ENCODE measurements at places on chromosomes 2 and 18.

DNA sequence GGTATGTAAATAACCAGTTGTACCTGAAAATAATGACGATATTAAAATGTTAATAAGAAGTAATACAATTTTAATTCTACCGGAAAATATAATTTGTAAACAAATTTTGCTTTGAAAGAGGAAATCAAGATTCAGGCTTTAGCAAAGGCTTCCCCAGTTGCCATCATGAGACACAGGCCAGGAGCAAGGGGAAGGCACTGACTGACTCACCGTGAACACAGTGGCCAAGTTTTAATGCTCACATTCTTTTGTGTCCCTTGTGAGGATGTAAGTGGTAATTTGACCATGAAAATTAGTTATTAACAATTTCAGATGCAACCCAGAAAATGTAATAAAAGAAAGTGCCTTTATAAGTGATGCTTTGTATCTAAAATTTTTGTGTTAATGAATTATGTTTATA, 164.1 kb downstream of the GREB1L start:
- no peak for DNase-seq

GRCh38 chr2:38754506-38754905, 3.3 kb upstream of the SRSF7 start:
- no peak for DNase-seq

GRCh38 chr2:3430172-3430571, 50.7 kb downstream of the TRAPPC12 start:
- no peak for DNase-seq

DNA sequence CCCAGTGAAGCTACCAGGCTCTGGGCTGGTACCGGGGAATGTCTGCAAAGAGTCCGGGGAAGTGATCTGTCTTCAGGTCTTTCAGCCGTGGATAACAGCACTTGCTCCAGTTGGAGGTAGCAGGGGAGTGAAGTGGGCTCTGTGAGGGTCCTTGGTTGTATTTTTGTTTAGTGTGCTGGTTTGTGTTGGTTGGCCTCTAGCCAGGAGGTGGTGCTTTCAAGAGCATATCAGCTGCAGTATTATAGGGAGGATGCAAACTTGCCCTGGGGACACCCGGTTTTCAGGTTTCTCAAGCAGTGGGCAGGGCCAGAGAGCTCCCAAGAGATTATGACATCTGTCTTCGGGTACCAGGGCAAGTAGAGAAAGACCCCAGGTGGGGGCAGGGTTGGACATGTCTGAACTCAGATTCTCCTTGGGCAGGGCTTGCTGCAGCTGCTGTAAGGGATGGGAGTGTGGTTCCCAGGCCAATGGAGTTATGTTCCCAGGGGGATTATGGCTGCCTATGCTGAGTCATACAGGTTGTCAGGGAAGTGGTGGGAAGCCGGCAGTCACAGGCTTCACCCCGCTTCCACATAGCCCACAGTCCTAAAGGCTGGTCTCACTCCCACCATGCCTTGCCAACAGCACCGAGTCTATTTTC, 34.4 kb downstream of the ACAA2 start:
- DNase-seq: no peak

GRCh38 chr18:31680433-31680811, 4.0 kb downstream of the B4GALT6 start:
- no peak for DNase-seq

DNA sequence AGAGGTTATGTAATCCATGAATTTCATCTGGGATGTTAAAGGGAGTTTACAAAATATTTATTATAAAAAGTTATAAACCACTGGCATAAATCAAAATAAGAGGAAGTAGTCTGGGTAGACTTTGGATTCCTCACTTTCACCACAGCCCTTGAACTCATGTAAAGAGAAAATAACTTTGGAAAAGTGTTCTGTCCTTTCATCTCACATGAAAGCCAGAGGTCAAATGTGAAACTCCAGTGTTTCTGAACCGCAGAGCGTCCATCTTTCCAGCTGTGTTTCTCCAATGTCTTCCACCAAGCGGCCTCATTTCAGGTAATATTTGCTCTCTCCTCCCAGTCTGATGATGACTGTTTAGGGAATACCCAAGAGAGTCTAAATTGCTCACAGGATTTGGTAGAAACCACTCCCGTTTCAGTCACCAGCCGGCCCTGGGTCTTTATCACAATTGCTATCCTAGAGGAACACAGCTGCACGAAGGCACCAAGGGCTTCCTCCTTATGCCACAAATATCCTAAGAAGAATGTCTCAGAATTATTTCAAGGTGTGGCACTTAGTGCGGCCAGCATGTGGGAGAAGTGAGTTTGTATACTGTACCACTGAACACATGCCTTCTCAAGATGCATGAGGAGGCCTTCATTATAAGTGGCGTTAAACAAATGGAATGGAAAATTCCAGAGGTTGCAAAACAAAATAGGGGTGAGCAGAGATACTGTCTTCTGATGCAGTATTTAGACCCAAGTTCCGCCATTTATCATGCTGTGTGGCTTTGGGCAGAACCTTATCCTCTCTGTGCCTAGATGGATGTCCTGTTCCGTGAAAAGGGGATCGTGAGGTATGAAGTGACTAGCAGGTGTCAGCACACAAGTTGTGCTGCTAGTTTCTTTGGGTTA, 63.8 kb downstream of the ACTR2 start:
- DNase-seq: no peak

GRCh38 chr2:226730481-226730880, 69.1 kb downstream of the IRS1 start:
- DNase-seq: no peak

DNA sequence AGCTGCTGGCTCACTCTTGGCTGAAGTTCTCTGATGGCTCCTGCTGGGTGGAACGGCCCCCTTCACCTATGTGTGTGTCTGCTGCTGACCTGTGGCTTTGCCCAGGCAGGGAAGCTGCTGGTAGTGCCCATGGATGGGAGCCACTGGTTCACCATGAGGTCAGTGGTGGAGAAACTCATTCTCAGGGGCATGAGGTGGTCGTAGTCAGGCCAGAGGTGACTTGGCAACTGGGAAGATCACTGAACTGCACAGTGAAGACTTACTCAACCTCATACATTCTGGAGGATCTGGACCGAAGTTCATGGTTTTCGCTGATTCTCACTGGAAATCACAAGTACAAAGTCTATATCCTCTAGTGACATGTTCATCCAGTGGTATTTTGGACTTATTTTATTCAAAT, 13.9 kb upstream of the UGT1A8 start:
- DNase-seq: no peak

GRCh38 chr2:218558986-218559385, 9.2 kb downstream of the USP37 start:
- DNase-seq: no peak

GRCh38 chr18:45481821-45482220, 133.5 kb upstream of the SLC14A2 start:
- DNase-seq: no peak

DNA sequence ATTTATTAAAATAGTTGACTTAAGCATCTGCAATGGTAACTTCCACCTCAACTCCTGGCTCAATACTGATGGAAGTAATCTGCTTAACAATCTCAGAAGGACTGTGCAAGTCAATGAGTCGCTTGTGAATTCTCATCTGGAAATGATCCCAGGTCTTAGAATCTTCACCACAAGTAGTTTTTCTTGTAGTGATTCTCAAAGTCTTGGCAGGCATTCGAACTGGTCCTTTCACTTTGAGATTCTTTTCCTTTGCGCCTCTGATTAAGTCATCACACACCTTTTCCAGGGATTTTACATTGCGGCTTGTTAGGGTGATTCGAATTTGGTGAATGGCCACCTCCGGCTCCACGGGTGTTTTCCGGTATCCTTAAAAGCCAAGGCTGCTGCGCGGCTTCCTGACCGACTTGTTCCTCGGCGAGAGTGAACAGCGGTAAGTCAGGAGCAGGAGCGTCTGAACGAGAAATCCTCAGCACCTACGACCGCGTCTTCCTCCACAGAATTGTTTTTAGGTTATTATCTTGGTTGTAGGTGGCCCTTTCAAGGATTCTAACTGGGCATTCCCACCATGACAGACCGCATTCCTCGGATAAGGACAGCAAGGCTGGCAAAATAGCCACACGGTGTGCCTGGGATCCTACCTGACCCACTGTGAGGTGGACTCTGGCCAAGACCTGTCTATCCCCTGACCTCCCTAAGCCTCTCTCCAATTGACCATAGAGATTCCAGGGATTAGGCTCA, 23.8 kb upstream of the SLC20A1 start:
- no peak for DNase-seq

DNA sequence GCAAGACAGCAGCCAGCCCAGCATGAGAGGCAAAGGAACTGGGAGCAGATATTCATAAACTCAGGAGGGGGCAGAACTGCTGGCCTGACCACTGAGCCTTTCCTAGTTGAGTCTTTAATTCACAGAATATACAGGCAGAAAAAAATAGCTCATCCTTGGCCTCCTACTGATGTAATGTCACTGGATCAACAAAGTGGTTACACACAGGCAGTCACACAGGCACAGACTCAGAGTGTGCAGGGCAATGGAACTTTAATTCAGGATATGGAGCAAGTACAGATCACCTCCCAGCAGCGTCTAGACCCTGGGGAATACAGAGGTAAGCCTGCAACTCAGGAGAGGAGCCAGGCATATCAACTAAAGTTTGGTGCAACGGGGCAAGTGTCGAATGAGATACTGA, 75.4 kb downstream of the TNP1 start:
- no peak for DNase-seq

DNA sequence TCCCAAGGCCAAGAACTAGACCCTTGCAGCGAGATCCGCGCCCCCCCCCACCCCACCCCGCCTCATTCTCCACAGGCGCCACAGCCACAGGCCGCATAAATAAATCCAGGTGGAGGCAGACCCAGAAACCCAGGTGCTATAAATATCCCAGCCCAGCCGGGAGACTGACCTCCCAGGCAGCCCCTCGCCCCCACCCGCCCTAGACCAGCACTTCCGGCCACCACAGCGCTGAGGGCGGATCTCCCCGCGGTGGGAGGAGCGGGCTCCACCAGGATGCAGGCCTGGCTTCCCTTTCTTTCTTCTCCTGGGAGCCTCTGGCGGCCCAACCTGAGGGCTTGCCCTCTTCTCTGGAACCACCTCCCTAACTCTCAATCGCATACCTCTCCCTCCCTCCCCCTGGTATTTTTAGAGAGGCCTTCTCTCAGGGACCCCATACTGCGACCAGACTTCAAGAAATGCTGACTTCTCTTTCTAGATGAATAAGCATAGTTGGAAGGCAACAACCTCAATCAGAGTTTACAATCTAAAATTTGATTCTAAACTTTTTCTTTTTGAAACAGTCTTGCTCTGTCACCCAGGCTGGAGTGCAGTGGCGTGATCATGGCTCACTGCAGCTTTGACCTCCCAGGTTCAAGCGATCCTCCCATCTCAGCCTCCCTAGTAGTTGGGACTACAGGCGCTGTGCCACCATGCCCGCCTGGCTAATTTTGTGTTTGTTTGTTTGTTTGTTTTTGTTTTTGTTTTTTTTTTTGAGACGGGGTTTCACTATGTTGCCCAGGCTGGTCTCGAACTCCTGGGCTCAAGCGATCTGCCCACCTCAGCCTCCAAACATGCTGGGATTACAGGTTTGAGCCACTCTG, 55.0 kb downstream of the PKDCC start:
- DNase-seq: no peak

- DNase-seq: no peak
These were observed 20.1 kb downstream of the CAPN13 start for GRCh38 chr2:30786923-30787685.

GRCh38 chr2:218623366-218623705, 15.6 kb downstream of the PLCD4 start:
- DNase-seq: no peak

DNA sequence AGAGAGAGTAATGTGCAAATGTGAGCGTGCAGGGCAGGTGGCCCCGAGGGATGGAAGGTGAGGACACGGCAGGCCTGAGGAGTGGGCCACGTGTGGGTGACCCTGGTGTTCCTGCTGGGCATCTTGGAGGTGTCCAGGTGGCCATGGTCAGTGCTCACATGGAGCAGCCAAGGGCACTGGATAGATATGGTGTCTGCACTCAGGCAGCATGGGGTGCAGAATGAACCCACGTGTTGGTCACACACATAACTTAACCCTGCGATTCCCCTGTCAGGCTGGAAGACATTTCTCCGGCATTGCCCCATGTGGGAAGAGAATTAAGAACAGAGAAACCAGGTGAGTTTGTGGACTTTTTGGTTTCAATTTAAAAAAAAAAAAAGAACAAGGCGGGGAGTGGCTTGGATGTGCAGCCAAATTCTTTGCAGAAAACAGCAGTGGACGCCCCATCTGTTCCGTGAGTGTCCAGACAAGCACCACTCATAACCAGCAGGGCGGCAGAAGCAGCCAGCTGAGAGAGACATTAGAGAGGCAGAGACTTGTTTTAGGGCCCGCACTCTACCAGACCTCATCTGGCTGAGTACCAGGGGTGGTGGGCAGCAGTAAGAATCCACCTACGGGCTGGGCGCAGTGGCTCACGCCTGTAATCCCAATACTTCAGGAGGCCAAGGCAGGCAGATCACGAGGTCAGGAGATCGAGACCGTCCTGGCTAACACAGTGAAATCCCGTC, 249.8 kb downstream of the ACKR3 start:
- DNase-seq: no peak

- DNase-seq: no peak
These were observed 89.8 kb downstream of the LDLRAD4 start for GRCh38 chr18:13308369-13308768.

- DNase-seq: no peak
These were observed 49.1 kb upstream of the DOCK10 start for GRCh38 chr2:225091336-225091735.

GRCh38 chr2:215667585-215668377, 231.9 kb upstream of the FN1 start:
- no peak for DNase-seq

DNA sequence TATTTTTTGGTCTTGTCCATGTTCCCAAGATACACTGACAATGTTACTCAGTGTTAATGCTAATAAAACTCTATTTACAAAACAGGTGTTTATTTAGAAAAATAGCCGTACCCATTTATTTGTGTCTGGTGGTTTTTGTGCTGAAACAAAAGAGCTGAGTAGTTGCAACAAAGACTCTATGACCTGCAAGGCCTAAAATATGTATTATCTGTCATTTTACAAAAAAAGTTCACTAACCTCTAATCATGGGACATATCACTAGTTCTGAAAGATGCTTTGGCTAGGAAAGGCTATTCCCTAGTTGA, 59.2 kb upstream of the SLC25A52 start:
- DNase-seq: no peak

- no peak for DNase-seq
These were observed 20.9 kb upstream of the RAB11FIP5 start for GRCh38 chr2:73133566-73134197.

DNA sequence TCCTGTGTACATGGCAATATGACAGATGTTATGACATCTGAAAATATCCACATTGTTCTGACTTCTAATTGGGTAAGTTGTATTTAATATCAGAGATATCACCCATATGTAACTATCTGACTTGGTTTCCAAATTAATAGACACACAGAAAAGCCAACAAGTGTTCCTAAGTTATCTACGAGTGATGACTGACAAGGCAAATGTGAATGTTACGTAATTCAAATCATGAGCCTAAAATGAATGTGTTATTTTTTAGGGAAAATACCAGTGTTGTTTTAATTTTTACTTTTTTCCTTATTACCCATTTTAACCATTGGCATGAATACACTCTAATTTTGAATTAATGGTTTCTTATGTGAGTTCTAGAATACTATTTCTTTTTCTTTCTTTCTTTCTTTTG, 15.8 kb upstream of the PNO1 start:
- DNase-seq: no peak

- DNase-seq: no peak
These were observed 473.5 kb downstream of the RIT2 start for GRCh38 chr18:42641996-42642395.
